Anterior cingulate cortex (tissue), 58 donors: ENCODE measurements at places on chromosomes 11 and 22.

DNA sequence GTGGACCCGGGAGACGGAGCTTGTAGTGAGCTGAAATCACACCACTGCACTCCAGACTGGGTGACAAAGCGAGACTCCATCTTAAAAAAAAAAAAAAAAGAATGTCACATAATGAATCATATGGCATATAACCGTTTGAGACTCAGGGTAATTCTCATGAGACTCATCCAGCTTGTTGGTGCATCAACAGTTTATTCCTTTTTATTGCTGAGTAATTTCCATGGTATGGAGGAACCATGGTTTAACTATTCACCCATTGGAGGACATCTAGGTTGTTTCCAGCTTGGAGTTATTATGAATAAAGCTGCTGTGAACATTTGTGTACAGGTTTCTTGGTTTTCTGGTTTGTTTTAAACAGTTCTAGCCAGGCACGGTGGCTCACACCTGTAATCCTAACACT is 25.3 kb downstream of the PPARA start:
- DNase-seq, result no peak

- DNase-seq, result peak; percentile 70
Observed at GRCh38 chr11:14386895-14387480, 28.0 kb upstream of the RRAS2 start.

GRCh38 chr11:106723071-106723470 is 295.2 kb downstream of the GUCY1A2 start:
- DNase-seq, result no peak

DNA sequence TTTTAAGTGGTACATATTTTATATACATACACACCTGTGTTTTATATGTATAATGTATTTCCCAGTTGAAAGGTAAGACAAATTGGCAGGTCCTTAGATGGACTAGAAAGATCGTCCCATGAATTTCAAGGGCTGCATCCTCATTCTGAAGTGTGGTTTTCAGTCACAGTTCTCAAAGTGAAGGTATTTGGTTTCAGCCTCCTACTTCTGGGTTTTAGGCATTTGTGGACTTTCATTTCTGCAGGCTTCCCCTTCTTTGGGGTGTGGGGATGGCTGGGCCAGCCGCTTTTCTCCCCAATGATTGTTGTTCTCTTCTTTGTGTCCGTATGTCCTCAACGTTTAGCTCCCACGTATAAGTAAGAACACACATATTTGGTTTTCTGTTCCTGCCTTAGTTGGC is 10.0 kb downstream of the DCPS start:
- DNase-seq, result no peak

GRCh38 chr11:3088806-3089205 is 31.6 kb upstream of the CARS1 start:
- DNase-seq, result no peak

DNA sequence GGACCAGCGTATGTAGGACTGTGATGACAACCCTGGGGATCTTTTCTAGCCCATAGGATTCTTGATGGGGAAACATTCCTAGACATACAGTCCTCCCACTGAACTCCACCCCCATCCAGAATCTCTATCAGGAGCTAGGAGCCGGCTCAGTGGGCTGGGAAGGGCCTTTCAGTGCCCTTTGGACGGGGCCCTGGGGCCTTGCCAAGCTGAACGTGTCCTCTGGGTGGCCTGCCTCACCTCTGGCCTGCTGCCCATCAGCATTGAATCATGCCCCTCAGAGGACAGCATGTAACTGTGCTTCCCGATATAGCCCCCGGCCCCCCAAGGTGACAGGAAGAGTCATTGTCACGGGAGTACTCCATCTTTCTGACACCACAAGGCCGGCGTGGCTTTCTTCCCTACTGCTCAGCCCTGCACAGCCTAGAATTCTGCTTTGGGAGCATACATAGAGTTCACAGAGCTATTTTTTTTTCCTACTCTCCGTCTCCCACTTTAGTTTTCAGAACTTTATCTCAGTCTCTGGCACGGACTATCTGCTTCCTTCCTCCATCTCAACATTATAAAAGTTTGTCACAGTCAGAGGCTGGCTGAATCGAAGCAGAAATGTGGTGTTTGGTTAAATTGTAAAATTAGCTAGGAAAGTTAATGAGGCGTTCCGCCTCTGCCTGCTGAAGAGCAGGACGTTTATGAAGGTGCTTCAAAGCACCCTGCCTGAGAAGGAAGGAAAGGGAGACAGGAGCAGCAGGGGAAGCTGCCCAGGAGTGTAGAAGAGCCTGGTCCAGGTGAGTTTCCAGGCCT is 111.9 kb downstream of the ZBTB16 start:
- no peak for DNase-seq

DNA sequence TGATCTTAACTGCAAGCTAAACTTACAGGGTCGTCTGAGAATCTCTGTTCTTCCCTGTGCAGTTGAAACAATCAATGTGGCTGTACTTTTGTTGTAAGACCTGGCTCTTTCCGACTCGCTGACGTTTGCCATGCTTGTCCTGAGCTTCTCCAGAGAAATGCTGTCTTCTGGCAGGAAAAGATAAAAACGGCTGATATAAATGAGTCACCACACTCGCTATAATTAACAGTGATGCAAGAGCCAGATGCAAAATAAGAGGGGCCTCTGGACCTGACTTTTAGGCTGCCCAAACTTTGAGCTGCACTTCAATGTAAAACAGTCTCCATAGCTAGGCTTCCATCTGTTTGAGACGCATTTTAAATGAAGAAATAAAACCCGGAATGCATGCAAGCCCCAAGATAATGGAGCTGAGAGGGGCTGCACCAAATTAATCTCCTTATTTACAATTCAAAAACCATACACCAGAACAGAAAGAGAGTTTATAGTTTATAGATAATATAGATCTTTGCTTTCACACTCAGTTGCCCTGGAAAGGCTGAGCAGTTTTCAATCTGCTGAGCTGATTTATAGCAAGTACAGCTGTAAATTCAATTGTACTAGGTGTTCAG is 48.5 kb downstream of the WT1 start:
- no peak for DNase-seq

- DNase-seq, result no peak
Observed at GRCh38 chr22:23243006-23243573, 62.8 kb downstream of the BCR start.

DNA sequence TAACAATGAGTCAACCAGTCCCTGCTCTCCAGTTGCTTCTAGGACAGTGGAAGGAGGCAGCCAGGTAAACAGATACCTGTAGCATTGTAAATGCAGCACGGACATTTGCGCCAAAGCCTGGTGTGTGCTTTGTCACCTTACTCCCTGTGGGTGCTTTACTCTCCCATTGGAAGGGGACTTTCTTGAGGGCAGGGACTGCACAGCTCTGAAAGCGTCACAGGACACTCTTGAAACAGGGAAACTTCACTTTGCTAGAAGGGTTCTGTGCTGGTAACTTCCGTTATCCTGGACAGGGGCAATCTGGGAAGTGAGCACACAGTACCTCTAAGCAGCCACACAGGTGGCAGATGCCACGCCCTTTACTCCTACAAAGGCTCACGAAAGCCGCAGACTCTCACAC is 99.8 kb downstream of the MYO18B start:
- DNase-seq, result no peak

- no peak for DNase-seq
Observed at GRCh38 chr11:1168721-1169161, 11.0 kb downstream of the MUC5AC start.

- DNase-seq, result no peak
Observed at GRCh38 chr11:61103851-61104423, 1.6 kb downstream of the CD5 start.

GRCh38 chr11:34613552-34614056 is 7.3 kb upstream of the EHF start:
- DNase-seq, result no peak

- DNase-seq, result no peak
Observed at GRCh38 chr11:116879800-116880625, 42.6 kb upstream of the APOA1 start.

DNA sequence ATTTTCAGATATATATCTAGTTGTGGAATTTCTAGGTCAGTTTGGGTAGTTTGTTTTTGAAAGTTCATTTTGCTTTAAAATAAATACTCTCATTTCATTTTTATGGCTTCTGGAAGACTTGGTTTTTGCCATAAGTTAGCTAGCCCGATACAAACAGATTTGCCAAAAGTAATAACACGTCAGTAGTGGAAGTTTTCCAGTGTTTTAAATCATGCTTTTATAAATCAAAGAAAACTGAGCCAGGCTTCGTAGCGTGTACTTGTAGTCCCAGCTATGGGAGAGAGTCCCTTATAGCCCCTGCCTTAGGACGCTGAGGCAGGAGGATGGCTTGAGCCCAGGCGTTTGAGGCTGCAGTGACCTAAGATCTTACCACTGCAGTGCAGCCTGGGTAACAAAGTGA is 21.7 kb upstream of the MICALL1 start:
- no peak for DNase-seq

- DNase-seq, result no peak
Observed at GRCh38 chr11:34317666-34318065, 40.1 kb downstream of the ABTB2 start.

GRCh38 chr11:130814440-130815096 is 101.7 kb downstream of the SNX19 start:
- DNase-seq, result no peak

DNA sequence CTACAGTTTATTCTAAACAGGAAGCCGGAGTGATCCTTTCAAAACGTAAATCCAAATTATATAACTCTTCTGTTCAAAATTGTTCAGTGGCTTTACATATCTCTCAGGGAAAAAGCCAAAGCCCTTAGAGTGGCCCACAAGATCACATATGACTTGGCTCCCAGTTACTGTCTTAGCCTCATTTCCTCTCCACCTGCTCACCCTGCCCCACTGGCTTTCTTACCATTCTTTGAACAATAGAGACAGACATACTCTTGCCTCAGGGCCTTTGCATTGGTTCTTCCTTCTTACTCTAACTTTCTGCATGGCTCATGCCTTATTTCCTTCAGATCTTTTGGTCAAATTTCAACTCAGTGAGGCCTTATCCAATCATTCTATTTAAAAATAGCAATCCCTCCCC is 52.1 kb downstream of the STIM1 start:
- no peak for DNase-seq

DNA sequence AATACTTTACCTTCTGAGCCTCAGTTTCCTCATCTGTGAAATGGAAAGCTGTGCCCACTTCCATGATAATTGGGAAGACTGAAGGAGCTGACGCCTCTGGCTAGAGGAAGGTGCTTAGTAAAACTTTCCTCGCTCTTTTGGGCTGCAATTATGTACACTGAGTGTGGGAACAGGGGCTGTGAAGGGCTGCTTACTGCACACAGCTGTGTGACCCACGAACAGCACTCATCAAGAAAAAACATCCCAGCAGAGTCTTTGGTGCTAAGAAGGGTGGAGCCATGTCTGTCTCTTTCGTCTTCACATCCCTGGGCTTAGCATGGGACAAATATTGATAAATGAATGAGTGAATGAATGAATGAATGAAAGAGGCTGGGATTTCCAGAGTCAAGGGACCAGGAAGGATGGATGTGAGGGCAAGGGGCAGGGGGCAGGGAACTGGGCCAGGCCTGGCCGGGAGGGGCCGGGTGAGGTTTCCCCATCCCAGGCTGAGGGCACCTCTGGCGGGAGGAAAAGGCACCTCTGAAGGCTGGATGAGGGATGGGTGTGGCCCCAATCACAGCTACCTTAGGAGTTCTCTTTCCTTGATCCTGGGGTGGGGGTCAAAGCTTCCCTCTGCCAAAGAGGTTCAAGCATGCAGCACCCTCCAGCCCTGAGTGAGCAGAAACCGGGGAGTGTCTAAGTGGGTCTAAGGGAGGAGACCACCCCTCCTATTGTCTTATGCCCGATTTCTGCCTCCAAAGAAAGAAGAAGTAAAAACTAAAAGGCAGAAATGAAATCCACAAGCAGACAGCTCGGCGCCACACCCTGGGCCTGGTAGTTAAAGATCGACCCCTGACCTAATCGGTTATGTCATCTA is 9.2 kb upstream of the CD5 start:
- DNase-seq, result no peak

DNA sequence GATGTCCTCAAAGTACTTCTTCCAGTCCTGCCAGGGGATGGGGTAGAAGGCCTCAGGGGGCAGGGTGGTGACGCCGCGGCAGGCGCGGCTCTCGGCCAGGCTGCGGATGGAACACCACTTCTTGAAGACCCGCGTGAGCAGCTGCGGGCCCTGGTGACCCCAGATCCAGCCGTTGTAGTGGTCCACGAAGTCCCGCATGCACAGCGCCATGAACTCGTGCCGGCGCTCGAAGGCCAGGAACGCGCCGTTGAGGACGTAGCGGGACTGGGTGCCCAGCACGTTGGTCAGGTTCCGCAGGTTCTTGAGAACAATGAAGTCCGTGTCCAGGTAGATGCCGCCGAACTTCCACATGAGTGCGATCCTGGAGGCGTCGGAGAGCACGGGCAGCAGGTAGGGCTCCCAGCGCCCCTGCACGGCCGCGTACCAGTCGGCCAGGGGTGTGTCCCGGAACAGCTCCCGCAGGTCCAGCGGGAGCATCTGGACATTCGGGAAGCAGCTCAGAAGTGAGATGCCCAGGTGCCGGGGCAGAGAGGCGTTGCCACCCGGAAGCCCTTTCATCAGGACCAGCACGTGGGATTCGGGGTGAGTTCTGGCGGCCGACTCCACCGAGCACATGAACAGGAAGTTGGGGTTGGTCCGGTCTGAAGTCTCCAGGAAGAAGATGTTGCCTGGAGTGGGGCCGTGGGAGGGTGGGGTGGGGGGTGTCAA is 27.5 kb downstream of the A4GALT start:
- DNase-seq, result no peak

GRCh38 chr11:41461057-41461681 is 1.7 kb upstream of the LRRC4C start:
- DNase-seq, result no peak

- no peak for DNase-seq
Observed at GRCh38 chr22:49727881-49728569, 99.6 kb downstream of the BRD1 start.

DNA sequence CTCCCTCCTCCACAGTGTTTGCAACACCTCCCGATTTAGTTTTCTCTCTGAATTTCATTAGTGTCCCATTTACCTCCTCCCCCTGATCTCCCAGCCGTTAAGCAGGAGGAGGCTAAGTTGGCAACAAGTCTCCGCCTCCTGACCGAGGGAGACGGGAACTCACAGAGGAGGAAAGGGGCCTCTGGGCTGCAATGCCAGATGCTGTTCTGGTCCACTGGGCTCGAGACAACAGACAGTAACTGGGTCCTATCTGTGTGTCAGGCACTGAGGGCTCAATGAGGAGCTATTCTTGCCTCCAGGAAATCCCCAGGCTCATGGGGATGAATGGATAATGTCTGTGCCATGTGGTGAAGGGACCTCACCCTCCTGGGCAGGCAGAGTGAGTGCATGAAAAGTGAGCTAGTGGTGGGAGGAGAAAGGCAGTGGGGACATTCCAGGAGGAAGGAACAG is 228.1 kb downstream of the TENM4 start:
- no peak for DNase-seq

GRCh38 chr11:20289732-20290131 is 73.8 kb upstream of the HTATIP2 start:
- DNase-seq, result no peak

GRCh38 chr11:1151366-1152315 is 6.1 kb upstream of the MUC5AC start:
- DNase-seq, result no peak

DNA sequence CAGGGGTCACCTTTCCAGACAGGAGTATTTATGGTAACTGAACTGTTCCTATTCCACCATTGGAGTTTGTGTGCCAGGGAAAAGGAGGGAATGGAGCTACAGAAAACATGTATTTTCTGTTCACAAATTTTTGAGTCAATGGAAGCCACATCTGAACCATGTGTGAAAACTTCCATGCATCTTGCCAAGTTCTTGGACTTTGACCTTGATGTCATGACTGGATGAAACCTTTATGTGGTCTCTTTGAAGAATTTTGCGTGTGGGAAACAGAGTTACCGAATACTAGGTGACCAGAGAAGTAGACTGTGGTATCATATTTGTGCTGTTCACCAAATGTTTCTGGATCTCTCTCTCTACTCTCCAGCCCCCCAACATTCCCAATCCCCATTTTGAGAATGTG is 104.8 kb downstream of the CD44 start:
- DNase-seq, result no peak
